SK-N-SH (cell line): ENCODE measurements at places on chromosomes 5 and 9. TPM values are rescaled to one million over a fixed set of nuclear protein-coding genes. Genes with fewer than 3 reads are reported as not detected.

FAM114A2 gene
- 9.0 and 11.9 TPM in 2 replicates for polyA plus RNA-seq

BAAT gene
- polyA plus RNA-seq, result 0.02 and 0.05 TPM in 2 replicates

GRXCR2 gene
- not detected in 2 replicates for polyA plus RNA-seq

NR6A1 gene
- 1.2 and 1.4 TPM in 2 replicates for polyA plus RNA-seq

SV2C gene
- polyA plus RNA-seq, result 0.05 and 0.13 TPM in 2 replicates

OR1J2 gene
- polyA plus RNA-seq, result not detected in 2 replicates

SLC45A2 gene
- 0.02 TPM in 1 of 2 replicates, not detected in the other for polyA plus RNA-seq

IRX2 gene
- polyA plus RNA-seq, result not detected in 2 replicates

DNA sequence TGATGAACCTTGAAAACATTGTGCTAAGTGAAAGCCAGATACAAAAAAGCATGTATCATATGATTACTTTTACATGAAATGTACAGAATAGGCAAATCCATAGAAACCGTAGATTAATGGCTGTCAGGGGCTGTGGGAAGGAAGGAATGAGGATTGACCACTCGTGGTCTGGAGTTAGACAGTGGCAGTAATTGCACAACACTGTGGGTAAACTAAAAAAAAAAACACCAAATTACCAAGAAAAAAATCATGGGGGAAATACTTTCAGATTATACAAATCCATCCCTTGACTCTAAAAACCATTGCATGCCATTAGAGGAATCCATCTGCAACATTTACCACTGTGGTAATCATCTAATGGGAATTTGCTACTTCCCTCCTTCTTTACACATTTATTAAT, 140.0 kb downstream of the SIL1 start:
- no peaks in the 10 kb centered on the region for H3K36me3 ChIP-seq
- no peak for DNase-seq
- H3K4me1 ChIP-seq, result peaks cover 20% of the 10 kb centered on the region; the same call in 1 of the 2 replicates

DNA sequence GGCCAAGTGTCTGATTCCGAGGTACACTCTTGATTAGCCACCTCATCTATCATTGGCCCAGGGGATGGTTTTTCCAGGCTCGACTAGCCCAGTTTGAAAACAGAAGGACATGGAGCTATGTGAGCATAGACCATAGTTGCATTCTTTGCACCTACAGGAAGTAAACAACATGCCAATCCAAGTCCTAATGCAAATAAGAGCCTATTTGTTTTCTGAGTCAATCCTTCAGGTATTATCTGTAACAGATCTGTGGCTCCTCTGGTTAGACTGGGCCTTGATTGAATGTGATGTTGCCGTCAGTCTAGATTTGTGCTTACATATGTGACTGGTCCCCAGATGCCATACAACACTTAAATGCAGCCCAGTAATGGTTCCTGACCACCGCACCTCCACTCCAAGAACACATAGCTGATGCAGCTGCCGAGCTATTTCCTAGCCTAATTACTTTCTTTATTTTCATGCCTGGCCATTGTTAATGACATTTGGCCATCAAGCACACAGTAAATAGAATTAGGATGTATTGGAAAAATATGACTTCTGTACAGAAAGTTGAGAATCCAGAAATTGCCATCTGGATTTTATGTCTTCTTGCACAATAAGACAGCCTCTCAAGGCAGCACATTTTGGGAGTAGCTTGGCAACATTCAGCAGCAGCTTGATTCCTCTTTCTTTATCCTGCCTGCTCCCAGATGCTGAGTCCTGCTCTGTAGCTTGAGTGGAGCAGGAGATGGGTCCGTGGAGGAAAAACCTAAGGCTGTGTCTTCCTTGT, 29.5 kb upstream of the ARHGAP26 start:
- H3K27ac ChIP-seq, result peak overlapping the region; percentile 47; the same call in 1 of the 2 replicates
- DNase-seq, result no peak

DNA sequence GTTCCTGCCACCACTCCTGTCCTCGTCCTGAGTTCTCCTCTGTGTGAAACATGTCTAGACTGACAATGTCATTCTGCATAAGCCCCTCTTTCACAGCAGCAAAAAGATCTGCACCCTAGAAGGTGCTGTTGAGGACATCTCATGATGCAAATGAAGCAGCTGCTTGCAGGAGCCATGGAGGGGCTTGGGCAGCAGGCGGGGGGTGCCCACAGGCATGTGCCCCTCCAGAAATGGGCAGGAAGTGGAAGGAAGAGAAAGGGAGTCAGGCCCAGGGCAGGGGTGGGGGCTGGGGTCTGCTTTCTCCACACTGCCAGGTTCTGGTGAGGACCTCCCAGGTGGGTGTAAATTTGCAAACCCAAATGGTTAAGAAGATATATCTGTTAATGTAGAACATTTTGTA, 54.5 kb upstream of the KCNMB1 start:
- H3K27ac ChIP-seq, result no peak overlapping the region
- H3K4me3 ChIP-seq, result no peak overlapping the region
- H3K27me3 ChIP-seq, result no peaks in the 10 kb centered on the region
- H3K4me1 ChIP-seq, result no peaks in the 10 kb centered on the region

DNA sequence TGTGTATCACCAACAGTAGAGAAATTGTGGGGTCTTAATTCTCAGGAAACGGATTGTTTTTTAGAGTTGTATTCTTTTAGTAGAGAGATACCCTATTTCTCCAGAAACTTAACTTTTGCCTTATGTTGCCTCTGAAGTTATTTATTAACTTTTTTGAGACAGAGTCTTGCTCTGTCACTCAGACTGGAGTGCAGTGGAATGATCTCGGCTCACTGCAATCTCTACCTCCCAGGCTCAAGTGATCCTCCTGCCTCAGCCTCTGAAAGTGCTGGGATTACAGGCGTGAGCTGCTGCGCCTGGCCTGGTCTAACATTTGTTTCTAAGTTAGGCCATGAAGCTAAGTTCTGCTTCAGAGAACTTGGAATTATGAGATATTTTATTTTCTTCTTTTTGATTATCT, 75.0 kb downstream of the CFAP95 start:
- no peak for DNase-seq
- no peaks in the 10 kb centered on the region for H3K27me3 ChIP-seq
- H3K4me3 ChIP-seq, result no peak overlapping the region
- H3K36me3 ChIP-seq, result no peaks in the 10 kb centered on the region
- no peak overlapping the region for H3K27ac ChIP-seq

DNA sequence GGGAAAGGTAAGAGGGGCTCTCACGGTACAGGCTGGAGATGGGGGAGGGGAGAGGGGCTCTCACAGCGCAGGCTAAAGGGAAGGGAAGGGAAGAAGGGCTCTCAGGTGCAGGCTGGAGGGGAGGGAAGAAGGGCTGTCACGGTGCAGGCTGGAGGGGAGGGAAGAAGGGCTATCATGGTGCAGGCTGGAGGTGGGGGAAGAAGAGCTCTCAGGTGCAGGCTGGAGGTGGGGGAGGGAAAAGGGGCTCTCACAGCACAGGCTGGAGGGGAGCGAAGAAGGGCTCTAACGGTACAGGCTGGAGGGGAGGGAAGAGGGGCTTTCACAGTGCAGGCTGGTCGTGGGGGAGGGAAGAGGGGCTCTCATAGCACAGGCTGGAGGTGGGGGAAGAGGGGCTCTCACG, 4.6 kb downstream of the SLC6A18 start:
- DNase-seq, result no peak
- no peaks in the 10 kb centered on the region for H3K36me3 ChIP-seq
- H3K27ac ChIP-seq, result no peak overlapping the region
- H3K27me3 ChIP-seq, result peaks cover 19% of the 10 kb centered on the region; the same call in 1 of the 2 replicates

DNA sequence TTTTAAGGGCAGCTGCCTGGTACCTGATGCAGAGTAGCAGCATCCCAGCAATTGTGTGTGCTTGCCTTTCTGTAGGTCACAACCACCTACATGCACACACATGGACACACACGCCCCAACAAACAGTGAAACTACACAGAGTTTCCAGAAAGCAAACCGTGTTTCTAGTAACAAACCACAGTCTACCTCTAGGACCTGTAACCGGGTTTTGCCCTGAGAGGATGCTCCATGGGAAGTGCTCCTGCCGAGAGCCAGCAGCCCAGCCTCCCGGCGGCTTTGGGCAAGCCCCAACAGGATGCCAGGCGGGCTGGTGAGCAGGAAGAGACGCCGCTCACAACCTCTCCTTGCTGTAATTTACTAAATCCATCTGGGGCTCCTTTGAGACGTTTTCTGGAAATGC, 4.1 kb upstream of the TCF7 start:
- H3K27me3 ChIP-seq, result no peaks in the 10 kb centered on the region
- no peaks in the 10 kb centered on the region for H3K36me3 ChIP-seq
- no peak for DNase-seq
- no peak overlapping the region for H3K4me3 ChIP-seq
- H3K27ac ChIP-seq, result no peak overlapping the region

DNA sequence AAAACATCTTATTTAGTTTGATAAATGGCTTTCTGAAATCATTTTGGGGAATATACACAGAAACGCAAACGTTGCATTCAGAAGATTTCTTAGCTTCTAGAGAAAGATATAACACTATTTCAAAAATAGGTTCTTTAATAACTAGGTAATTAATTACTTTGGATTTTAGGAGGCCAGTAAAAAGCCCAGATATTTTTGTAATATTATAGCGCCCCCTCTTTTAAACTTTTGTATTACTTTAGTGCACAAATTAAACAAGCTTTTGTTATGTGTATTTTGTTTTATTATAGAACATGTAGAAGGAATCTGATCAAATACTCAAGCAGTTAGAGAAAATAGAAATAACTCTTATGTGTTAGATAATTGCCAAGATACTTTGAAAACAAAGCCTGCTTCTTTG, 57.7 kb downstream of the COMMD10 start:
- peaks cover 5% of the 10 kb centered on the region for H3K36me3 ChIP-seq
- H3K4me1 ChIP-seq, result peaks cover 5% of the 10 kb centered on the region; the same call in 1 of the 2 replicates

DNA sequence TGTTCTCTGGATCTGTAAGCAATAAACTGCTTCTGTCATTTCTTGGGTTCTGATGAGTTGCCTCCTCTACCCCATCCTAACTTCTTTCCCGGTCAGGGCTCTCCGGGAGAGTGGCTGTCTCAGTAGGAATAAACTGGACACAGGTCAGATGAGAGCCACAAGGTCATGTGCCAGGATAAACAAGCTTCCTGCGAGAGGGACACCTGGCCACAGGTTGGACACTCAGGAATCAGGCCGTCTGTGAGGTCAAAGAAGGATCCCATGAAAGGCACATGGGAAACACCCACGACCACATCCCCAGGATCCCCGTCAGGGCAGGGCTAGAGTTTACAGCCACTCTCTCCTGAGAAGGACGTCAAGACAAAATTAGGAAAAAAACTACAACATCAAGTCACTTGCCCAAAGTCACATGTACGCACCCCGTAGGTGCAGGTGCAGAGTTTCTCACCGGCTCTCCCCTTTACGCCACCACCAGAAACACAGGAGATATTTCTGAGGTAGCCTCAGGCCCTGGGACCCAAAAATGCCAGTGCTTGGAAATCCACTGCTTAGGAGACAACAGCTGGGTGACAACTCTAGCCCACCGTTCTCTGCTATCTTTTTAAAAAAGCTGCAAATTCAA, 28.7 kb downstream of the CCT5 start:
- no peaks in the 10 kb centered on the region for H3K27me3 ChIP-seq
- no peak for DNase-seq
- H3K27ac ChIP-seq, result no peak overlapping the region
- no peaks in the 10 kb centered on the region for H3K4me1 ChIP-seq
- H3K36me3 ChIP-seq, result no peaks in the 10 kb centered on the region; the same call in 1 of the 2 replicates

GRCh38 chr5:51194671-51195070, 188.6 kb upstream of the ISL1 start:
- no peaks in the 10 kb centered on the region for H3K36me3 ChIP-seq
- H3K4me3 ChIP-seq, result no peak overlapping the region
- H3K27ac ChIP-seq, result peak overlapping the region; percentile 75

- no peak overlapping the region for H3K4me3 ChIP-seq
- H3K27me3 ChIP-seq, result no peaks in the 10 kb centered on the region
- H3K4me1 ChIP-seq, result no peaks in the 10 kb centered on the region
- H3K27ac ChIP-seq, result no peak overlapping the region
Measured at GRCh38 chr5:108543486-108543885, 161.6 kb upstream of the FBXL17 start.

DNA sequence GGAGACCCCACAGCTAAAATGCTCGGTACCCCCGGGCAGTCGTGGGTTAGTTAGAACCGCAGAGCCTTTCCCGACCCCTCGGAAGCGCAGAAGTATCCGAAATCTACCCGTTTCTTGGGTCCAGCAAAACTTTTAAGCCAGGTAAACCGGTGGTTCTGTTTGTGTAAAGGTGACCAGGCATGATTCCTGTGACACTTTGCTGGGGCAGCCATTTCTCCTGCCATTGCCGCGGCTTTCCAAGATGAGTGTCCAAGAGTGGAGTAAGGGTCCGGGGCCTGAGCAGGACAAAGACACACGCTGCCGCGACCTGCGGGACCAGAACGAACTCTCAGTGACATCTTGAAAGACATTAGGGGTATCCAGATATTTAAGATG, 655 bp downstream of the MARVELD2 start:
- no peak overlapping the region for H3K27ac ChIP-seq
- no peaks in the 10 kb centered on the region for H3K4me1 ChIP-seq
- H3K27me3 ChIP-seq, result no peaks in the 10 kb centered on the region
- no peak for DNase-seq

DNA sequence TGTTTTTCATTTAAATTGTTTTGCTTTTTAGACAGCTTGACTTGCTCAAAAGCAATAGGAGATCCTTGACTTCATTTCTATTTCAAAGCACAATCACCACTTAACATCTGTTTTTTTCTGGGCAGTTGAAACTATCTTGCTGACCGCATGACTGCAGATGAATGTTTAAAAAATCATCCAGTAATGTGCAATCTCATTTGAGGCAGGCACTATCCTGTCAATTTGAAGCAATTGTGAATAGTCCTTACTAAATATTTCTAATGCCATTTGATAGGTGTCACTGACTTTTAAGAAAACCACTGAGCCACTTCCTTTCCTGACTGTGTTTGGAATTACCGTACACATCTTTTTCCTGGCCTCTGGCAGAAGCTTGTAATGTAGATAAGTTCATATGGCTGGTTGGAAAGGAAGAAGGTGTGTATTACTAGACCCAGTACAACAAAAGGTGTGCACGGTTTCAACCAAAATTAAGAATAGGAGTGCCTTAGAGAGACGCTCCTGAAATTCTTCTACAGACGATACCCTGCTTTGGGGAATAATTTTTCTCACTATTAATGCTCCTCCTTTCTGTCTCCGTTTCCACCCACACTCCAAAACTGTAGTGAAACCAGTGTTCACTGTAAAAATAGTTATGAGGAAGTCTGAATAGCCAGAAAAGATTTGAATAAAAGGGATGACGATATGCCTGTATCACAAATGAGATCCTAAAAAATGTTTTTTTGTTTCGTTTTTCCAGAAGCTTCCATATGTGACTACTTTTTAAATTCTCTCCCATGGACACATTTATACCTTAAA, 136.7 kb upstream of the MOCS2 start:
- peak overlapping the region; percentile 7; the same call in 1 of the 2 replicates for H3K4me3 ChIP-seq
- no peaks in the 10 kb centered on the region for H3K27me3 ChIP-seq
- DNase-seq, result no peak
- no peaks in the 10 kb centered on the region for H3K36me3 ChIP-seq

DNA sequence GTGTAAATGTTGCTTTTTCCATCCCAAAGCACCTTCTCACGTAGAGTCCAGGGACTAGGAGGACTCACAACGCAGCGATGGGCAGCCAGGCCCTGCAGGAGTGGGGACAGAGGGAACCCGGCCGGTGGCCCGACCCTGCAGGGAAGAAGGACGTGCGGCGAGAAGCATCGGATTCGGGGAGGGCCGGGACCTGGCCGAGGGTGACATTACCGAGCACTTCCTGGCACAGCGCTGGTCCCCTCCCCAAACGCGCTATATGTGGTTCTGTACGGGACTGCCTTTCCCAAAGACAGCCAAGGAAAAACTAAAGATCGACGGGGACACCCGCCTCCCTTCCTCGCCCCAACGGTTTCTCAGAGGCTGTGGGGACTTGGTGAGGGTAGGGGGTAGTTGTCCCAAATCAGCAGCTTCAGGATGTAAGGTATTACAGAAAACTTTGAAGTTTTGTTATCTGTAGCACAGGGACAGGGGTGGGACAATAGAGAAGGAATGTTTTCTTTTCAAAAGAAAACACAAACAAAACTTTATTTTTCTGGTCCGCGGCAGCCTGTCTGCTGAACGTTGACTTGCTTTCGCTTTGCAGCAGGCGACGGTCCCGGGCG, 887 bp upstream of the MAP3K1 start:
- H3K27me3 ChIP-seq, result no peaks in the 10 kb centered on the region
- H3K4me3 ChIP-seq, result peak overlapping the region; percentile 93
- H3K27ac ChIP-seq, result peak overlapping the region; percentile 29; the same call in 1 of the 2 replicates
